ENCODE measurements at places on chromosomes 6 and 20.

DNA sequence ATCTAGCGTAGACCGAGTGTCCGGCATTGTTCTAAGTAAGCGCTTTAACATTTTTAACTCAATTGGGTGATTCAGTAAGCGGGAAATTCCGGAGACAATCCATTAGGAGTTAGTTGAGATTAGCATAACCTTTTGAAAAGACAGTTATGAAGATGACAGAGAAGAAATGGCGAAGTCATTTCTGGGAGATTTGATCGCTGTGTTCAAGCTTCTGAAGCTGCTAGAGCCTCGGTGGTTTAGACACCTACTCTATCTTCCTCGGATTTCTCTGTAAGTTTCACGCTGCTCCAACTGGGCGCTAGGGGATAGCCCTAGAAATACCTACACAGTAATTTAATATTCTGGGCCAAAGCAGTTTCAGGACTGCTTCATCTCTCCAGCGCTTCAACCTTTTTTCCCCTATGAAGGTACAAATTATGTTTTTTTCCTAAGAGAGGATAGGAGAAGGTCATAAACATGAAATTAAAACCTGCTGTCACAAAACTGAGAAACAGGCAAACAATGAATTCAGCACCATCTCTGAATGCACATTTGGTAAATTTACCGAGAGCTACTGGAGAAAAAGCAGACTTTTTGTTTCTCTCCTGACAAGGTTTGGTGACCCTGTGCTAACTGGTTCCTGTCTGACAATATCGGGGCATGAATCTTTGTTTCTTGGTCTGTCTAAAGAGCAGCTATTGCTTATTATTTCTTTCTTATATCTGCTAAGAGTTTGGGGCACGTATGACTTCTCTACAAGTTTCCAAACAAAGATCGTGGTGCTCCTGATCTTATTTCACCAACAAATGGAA is 22.4 kb downstream of the ZNF311 start:
- DNase-seq, result peak; percentile 79

DNA sequence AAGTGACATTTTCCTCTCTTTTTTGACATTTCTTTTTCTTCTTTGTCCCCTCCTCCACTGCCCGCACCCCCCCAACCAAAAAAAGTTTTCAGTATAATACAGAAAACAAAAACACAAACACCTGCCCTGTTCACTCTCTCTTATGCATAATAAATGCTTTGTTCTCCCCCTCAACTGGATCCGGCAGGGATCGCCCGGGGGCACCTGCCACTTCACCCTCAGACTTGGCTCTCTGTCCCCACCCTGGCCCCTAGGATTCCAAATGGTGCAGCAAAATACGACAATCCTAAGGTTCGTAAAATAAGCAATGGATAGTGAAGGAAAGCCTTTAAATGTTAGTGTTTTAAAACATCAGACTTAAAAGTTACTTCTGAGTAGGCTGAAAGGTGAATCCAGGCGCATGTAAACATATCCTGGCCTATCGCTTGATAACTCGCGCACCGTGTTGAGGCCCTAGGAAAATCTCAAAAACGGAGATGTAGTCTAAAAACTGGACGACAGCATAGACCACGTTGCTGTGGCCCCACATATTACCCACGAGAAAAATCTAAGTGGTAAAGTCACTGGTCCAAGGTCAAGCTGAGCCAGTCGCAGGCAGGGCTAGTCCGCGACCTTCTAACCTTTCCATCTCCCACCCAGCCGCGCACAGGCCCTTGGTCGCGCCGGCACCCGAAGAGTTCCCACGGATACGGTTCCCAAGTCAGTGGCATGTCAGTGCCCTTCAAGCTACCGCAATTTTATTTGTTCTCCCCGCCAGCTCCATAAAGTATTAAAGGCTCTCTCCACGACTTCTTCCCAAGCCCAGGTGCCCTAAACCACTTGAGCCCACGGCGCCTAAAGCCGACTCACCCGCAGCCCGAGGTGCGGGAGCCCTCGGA is 130.8 kb downstream of the OGFRL1 start:
- peak; percentile 43 for DNase-seq

- no peak for DNase-seq
These were observed 341.5 kb downstream of the TFAP2A start for GRCh38 chr6:10073341-10073740.

- DNase-seq, result no peak
These were observed 97.4 kb downstream of the ATXN1 start for GRCh38 chr6:16663901-16664300.

GRCh38 chr6:111846492-111847409 is 26.5 kb downstream of the FYN start:
- DNase-seq, result no peak

Measured in ELR (cell line).